Fibroblast of skin of left biceps (primary cell): ENCODE measurements at places on chromosomes 7 and 10.

DNA sequence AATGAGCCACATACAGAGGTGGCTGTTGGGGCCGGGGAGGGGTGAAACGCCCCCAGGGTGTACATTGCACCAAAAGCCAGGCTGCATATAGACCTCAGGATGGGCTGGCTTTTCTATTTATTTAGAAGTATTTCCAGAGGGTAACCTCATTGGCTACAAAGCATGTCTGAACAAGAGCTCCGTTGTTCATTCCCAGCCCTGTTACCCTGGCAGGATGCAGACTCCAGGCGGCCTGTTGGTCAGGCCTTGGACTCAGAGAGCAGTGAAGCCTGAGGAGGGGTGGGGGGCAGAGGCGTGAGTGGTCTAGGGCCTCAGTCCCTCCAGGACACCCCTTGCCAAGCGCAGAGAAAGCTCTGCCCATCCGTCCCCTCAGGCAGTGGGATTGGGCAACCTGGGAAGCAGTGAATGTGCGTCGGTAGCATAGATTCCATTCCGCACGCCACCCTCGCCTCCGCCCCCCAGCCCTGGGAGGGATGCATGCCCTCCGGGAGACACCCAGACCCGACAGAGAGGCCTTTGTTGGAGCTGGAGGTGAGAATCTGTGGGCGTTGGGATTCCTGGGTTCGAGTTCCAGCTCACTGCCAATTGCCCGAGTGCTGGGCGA is 41.9 kb downstream of the TCF7L2 start:
- DNase-seq: no peak

DNA sequence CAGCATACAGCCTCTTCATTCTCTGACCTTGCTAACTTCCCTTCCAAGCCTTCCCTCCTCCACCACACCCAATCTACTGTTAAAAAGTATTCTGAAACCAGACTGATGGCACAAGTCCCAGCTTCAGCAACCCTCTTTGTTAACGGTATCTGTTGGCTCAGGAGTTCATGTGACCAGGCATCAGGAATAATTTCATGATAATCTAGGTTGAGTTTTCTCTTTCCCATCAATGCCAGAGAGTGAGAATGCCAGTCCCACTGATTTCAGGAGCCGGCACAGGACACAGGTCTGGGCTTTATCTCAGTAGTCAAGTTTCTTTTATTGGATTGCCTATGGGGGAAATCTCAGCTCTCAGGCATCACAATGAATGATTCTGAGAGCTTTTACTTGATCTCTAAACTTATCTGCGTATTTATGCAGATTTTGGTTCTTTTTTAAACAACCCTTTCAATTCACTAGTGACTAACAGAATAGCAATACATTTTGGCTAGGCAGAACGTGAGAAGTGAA is 231.0 kb upstream of the LYZL1 start:
- DNase-seq: no peak

- no peak for DNase-seq
Measured at GRCh38 chr7:116776610-116777289, 85.6 kb upstream of the CAPZA2 start.

GRCh38 chr10:119619215-119619614 is 22.5 kb upstream of the TIAL1 start:
- no peak for DNase-seq

GRCh38 chr7:112994656-112995055 is 92.0 kb downstream of the GPR85 start:
- DNase-seq: no peak

- DNase-seq: peak; percentile 68
Measured at GRCh38 chr7:142782922-142783900, 12.4 kb downstream of the PRSS2 start.

DNA sequence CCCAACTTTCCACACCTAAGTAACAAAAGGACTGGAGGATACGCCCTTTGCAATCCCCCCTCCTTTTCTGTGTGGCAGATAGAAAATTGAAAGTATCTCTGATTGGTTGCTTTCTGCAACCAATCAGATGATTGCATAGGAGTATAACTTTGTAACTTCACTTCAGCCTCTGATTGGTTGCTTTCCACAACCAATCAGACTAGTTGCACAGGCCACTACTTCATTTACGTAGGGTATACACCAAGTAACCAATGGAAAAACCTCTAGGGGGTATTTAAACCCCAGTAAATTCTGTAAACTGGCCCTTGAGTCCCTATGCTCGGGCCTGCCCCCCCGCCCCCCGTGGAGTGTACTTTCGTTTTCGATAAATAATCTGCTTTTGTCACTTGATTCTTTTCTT is 1080.4 kb downstream of the CNTNAP2 start:
- DNase-seq: no peak

DNA sequence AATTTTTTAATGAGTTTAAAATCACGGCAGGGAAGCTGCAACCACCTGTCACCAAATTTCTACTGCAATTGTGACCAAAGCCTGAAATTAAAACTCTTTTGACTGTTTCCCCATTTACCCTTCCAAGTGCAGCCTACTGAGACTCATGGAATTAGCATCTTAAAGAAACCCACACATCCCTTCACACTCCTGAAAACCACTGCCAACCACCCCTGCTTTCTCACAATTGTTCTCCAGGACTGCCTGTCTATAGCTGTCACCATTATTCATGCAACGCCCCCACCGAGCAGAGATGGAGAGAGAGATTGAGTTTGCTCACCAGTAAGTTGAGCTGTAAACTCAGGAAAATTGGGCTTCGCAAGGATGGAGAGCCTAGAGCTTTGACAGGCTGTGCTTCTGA is 383.8 kb upstream of the SORCS1 start:
- DNase-seq: no peak

DNA sequence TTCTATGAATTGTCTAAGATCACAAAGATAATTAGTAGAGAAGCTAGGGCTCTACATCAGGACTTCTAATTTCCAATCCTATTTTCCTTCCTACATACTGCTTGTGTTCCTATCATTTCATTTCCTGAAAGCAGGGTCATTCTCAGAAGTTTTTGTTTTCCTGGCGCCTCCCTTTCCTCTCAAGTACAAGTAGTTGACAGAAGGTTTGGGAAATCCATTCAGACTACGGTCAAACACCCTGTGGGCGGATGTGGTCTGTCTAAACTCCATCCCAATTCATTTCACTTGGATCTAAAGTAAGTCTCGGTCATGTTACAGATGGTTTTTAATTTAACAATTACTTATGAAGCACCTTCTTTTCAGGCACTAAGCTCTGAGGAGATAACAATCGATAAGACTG is 221.4 kb downstream of the MTERF1 start:
- no peak for DNase-seq

DNA sequence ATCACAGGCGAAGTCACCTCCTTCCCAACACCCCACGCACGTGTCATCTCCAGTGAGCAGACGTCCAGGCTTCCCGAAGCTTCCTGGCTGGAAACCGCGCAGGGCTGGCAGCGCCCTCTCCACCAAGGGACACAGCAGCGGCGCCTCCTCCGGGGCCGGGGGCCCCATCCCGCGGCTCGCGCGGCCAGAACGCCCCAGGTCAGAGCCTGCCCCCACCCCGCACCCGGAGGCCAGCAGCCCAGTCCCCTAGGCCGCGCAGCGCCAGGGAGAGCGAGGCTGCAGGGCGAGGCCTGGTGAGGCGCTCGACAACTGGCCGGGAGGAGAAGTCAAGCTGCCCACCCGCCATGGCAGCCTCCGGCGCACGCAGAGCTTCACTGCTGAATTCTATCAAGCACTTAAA is 247.0 kb downstream of the SEMA3D start:
- DNase-seq: no peak

DNA sequence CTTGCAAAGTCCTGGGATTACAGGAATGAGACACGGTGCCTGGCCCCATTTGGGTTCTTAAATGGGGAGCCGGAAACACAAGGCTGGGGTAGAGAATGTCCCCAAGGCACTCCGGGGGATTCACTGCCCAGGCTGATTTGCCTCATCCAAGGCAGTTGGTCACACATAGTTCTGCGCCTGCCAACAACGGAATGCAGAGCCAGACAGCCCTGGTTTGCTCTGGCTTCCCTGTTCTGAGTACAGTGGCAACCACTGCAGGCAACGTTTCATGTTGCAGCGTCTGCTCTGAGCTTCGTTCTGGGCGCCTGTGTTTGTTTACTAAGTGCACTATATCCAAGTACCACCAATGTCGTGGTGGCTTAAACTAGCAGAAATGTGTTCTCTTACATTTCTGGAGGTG is 61.7 kb upstream of the C1QL3 start:
- DNase-seq: no peak

- DNase-seq: no peak
Measured at GRCh38 chr10:31956200-31956946, 27.7 kb upstream of the ARHGAP12 start.

DNA sequence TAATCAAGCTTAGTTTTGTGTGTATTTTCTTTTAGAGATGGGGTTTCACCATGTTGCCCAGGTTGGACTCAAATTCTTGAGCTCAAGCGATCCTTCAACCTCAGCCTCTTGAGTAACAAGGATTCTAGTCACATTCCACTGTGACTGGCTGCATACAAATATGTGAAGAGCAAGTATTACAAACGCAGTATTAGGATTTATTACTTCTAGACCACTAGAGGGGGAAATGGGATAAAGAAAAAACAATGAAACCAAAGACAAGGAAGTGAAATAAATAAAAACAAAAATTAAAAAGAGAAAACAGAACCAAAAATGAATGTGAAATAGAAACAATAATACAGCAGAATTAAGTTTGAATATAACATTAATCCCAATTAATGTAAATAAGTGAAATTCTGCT is 308.7 kb downstream of the ANKRD30A start:
- no peak for DNase-seq

DNA sequence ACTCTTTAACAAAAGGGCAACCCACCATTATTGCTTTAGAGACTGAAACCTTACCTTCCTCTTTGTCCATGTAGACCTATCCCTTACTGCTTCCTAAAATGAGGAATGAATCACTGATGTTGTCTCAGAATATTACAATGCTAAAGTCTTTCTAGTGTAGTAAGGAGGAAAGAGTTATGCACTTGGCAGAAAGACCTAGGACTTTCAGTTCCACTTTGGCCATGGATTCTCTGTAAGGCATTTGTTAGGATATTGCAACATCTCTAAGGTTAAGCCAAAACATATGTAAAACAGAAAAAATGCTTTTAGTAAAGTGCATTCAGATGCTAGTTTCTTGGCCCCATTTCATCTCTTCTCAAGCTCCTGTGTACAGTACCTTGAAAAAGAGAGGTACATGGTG is 230.9 kb downstream of the PARD3 start:
- DNase-seq: peak; percentile 88

- no peak for DNase-seq
Measured at GRCh38 chr7:17948526-17949238, 8.4 kb upstream of the SNX13 start.

DNA sequence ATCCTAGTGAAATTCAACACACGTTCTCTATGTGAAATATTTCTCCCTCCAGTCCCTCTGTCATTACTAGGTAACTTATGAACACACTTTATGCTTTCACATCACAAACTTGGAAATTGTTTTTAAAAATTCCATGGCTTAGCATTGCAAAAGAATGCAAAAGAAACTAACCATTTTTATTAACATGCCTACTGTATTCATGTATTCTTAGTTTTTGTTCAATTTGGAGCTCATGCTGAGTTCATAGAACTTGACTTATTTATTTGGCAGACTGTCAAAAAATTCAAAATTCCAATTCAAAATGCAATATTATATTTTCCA is 155.0 kb upstream of the SEMA3C start:
- DNase-seq: no peak

- DNase-seq: no peak
Measured at GRCh38 chr10:55746002-55746401, 615.1 kb downstream of the ZWINT start.

GRCh38 chr7:138151731-138152577 is 75.7 kb downstream of the AKR1D1 start:
- no peak for DNase-seq

GRCh38 chr7:110573862-110574528 is 516.9 kb upstream of the LRRN3 start:
- peak; percentile 8 for DNase-seq
